H9 (cell line): ENCODE measurements at places on chromosomes 5 and 9.
A peak's percentile ranks its signal among the peaks of the same experiment; 100 is the strongest.

GRCh38 chr9:90095682-90096081 is 490.9 kb downstream of the GADD45G start:
- no peak for DNase-seq

DNA sequence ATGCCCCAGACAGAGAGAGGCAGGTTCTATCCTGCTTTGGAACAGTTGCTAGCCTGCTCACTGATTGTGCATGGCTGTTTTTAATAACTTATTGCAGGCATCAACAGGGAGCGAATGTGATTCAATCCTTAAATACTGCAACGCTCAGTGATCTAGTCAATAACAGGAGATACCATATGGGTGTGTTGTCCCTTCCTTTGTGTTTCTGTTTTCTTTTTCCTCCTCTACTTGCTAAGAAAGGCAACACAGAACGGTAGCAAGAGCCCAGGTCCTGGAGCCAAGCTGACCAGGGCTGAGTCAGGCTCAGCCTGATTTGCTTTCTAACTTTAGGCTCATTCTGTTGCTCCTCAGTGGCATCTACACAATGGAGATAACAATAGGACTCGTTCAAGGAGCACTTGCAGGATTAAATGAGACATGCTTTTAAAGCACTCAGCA is 98.6 kb upstream of the EQTN start:
- DNase-seq: no peak

DNA sequence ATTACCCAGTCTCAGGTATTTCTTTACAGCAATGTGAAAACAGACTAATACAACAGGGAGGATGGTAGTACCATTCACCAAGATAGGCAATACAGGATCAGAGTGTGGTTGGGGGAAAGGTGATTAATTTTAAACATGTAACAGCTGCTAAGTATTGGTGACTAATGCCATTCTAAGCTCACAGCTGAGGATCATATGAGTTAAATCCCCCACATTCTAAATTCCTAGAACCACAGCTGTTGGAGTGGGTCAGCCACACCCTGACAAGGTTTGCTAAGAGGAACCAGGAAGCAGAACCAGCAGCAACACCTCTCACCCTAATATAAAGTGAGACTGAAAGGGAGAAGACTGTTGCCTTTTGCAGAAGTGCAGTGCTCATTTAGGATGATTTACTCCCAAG is 24.8 kb downstream of the HSPB3 start:
- no peak for DNase-seq

DNA sequence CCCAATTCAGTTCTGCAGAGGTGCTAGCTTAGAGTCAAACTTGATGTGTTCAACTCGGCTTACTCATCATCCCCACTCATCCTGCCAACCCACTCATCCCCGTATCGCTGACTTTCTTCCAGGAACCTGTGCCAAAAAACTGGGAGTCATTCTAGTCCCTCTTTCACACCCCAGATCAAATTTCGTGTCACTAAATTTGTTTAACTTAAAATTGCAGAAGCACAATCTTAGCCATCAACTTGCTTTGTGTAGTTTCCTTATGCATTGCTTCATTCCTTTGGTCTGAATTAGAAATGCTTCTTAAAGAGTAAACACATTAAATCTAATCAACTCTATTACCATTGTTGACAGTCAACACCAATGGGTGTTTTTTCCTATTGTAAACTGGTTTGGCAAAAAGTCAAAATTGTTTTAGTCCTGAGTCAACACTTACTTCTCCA is 162.4 kb downstream of the TTC39B start:
- no peak for DNase-seq

GRCh38 chr9:35688558-35689541 is 875 bp downstream of the TPM2 start:
- no peak for DNase-seq

DNA sequence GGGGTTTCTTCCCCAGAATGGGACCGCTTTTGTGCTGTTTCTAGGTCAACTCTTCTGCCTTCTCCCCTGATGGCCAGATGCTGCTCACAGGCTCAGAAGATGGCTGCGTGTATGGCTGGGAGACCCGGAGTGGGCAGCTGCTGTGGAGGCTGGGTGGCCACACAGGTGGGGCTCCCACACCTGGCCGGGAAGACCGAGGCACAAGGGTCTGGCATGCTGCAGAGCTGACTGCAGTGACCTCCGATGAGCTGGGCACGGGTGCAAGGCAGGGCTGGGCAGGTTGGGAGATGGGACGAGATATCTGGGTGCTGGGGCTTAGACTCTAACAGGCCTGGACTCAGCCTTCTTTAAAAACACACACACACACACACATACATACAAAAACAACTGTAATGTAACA is 901 bp downstream of the WDR38 start:
- no peak for DNase-seq

DNA sequence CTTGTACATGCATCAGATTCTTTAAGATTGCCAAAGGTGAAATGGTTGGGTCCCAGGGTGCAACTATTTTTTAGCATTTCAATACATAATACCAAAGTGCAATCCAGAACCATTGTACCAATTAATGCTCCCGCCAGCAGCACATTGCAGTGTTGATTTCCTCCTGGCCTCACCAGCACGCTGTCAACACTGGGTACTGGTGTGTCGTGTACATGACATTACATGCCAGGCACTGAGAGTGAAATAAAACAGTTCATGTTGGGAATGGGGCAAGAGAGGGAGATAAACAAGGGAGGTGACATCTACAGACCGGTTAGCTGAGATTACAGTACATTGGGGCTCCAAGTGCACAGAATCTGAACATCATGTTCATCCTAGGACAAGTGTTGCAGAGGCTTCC is 37.8 kb downstream of the HMGCS1 start:
- no peak for DNase-seq

GRCh38 chr5:114319821-114320220 is 42.0 kb upstream of the KCNN2 start:
- no peak for DNase-seq

DNA sequence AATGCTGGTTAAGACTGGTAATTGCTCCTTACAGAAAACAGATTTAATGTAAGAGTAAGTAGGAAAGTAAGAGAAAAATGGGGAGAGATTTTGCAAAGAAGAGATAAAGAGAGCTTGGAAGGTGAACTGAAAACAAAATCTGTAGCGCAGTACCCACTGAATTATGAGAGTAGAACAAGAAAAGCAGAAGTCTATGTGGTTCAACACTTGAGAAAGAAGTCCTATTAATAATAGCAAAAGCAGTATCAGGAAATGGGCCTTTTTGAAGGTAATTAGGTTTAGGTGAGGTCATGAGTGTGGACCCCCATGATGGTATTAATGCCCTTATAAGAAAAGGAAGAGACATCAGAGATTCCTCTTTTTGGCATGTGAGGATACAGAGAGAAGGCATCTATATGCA is 460.6 kb downstream of the CETN3 start:
- DNase-seq: no peak

- DNase-seq: no peak
These were observed 31.8 kb downstream of the MAP1B start for GRCh38 chr5:72138943-72139521.

GRCh38 chr5:146698651-146699050 is 179.9 kb downstream of the PPP2R2B start:
- no peak for DNase-seq

DNA sequence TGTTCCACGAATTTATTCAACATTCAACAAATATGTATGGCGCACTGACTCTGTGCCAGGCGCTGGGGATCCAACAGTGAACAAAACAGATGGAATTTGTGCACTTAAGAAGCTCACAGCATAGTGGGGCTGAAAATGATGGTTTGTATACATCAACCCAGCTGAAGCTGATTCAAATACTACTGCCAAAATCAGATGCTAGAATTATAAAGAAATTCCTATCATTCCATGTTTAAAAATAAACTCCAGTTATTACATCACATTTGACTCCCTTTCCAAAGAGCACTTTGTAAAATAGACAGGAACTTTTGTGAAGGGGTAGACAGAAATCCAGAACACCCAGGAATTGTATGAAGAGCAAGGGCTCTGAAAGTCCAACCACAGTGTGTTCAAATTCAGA is 54.1 kb downstream of the ZNF608 start:
- no peak for DNase-seq

DNA sequence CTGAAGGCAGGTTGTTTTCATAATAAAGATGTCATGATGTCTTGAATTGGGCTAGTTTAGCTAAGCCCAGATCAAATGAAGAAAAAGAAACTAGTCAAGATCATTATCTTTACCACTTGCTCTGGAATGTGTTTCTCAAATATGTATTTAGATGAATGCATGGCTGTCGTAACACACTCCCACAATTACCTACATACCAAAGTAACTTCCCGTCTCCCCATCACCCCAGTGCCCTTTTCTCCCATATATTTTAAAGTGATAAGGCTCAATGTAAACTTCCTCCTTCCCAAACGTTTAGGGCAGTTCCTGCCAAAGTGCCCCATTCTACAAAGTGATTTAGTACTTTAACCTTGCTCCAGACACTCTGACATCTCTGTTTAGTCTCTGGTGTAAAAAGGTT is 61.4 kb downstream of the SLC1A3 start:
- no peak for DNase-seq

- DNase-seq: no peak
These were observed 5.4 kb downstream of the GFPT2 start for GRCh38 chr5:180347702-180348101.

- no peak for DNase-seq
These were observed 125.5 kb downstream of the TENT4A start for GRCh38 chr5:6838736-6839135.

DNA sequence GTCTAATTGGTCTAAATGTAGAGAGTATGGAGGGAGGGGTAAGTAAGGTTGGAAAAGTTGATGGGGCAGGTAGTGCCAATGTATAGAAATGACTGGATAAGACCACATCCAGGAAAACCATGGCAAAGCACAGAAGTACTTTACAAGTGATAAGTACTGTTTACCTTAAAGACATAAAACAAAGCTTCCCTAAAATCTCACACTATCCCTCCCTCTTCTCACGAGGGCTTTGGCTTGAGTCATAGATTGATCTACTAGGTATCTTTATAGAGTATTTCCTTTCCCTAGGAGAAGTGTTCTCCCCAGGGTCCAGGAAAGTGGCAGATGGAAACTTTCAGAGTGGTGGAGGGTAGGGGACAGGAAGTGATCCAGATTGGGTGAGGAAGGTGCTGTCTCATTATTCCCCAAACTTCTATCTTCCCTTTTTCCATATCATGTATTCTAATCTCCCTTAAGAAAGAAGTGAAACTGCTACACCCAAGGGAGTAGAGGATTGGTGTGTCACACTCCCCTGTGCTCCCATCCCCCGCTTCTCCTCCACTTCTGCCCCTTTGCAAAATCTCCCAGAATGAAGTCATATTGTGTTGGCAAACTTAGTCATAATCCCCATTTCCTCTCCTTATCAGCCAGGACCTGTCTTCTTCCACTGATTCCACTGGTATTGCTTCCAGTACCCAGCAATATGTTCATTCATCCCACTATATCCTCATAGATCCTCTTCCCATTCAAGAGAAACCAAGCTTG is 14.6 kb downstream of the IL33 start:
- no peak for DNase-seq

GRCh38 chr5:67203701-67204074 is 7.1 kb upstream of the CD180 start:
- no peak for DNase-seq

DNA sequence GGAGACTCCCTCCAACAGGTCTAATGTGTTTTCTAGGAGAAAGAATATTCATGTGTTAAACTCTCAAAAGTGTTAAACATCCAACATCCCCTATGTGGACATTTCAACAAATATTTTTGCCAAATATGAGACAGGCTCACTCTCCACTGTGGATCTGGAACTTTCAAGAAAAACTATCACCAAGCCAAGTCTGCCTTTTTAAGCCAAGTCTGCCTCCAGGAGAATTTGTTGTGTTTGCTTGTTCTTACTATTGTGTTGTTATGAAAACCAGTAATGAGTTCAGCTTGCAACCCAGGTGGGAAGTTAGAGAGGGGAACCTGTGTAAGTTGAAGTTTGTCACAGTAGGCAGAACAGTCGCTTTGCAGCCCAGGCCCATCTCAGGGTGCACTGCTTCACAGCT is 228.1 kb downstream of the NFIB start:
- DNase-seq: no peak

DNA sequence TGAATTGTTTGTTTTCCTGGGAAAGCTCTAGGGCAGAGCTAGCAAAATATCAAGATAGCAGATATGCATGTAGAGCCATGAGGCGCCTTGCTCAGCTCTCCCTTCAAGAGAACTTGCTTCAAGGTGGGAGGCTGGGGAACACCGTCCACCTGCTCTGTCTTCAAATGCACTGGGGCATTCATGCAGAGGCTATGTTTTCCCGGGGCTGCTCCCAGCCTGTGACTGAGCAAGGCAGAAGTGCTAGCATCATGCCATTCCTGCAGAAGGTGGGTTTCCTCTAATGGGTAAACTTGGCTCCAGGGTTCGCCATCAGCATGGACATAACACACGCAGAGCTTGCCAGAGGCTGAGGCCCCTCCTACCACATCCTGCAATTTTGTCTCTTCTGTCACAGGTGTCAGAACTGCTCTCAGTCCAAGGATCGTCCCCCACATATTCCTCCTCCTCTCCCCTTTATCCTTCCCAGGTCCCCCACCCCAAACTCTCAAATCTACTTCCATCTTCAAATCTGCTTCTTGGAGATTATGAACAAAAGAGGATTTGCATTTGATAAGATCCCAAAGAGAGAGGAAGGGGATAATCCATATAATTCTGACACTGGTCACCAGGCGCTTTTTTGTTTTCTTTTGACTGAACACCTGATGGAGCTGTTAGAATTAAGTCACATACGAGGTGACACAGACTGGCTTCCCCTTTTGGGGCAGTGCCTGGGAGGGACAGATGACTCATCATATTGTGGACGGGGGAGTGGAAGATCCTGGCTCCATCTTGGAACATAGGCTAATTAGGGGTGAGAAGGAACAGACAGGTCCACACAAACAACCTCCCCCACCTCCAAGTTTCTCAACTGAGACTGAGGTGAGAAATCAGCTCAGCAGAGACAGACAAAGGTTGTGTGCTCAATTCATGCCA is 85.0 kb upstream of the TAF11L2 start:
- DNase-seq: no peak

- DNase-seq: peak; percentile 25
These were observed 820 bp upstream of the NFX1 start for GRCh38 chr9:33289496-33289895.

GRCh38 chr9:136075134-136075841 is 19.8 kb downstream of the NACC2 start:
- peak; percentile 28 for DNase-seq

- no peak for DNase-seq
These were observed 215.3 kb downstream of the PRELID2 start for GRCh38 chr5:145619806-145620310.

- no peak for DNase-seq
These were observed 64.9 kb downstream of the PDE4D start for GRCh38 chr5:59828623-59829022.
